Stimulated activated CD4-positive, alpha-beta T cell treated with anti-CD3 and anti-CD28 coated beads, Interleukin-4, amount 100 ng/mL, for 4 hours (primary cell): ENCODE measurements at places on chromosomes 5 and 9.

DNA sequence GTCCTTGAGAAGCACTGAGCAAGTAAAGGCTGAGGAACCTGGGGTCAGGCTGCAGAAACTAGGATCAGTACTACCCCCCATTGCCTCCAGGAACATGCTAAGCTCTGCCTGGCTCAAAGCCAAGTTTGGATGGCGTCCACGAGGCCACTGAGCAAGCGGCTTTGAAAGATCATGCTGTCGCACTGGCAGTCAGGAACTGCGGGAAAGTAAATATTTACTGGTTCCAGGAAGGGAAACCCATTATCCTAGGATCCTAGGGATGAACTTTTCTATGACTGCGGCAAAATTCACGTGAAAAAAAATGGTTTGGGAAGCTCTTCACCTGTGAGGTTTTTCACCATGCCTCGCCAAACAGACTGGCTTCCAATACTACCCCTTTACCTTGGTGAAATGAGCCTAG lies 75.3 kb upstream of the PJA2 start:
- no peak for DNase-seq

- no peak for DNase-seq
Measured at GRCh38 chr9:13088720-13089427, 190.6 kb downstream of the MPDZ start.

- no peak for DNase-seq
Measured at GRCh38 chr5:15008921-15009320, 137.3 kb upstream of the ANKH start.

DNA sequence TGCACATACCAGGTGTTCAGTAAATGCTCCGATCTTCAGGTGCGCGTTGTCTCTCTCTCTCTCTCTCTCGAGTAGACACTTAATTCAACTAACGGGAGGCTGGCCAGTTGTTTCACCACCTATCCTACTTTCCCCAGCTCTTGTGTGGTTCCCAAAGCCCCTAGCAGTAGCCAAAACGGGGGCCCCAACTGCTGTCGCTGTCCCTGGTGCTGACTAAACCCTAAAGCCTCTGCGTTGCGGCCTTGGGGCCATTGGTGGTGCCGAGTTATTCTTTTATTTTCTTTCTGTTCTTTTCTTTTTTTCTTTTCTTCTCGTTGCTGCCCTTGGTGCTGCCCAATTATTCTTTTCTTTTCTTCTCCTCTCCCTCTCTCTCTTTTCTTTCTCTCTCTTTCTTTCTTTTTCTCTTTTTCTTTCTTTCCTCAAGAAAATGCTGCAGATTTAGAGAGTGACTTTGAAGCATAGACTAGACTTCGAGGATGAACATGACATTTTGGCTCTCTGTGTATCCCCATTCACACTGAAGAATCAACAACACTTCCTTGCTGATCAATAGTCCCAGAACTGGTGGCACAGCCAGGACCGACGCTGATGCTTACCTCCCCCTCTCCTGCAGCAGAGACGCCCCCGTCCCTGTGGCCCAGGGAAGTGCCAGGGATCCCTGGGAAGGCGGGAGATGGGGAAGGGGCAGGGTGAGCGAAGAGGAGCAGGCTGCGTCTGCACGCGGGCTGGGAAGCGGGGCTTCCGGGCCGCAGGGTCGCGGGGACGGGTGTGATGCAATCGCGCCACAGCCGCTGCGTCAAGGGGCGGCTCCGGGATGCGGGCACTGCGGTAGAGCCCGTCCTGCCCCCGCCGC lies at the start of gene FBLL1:
Gene FBLL1 (plus strand): TSS at position 785 of the 853 bp plus-strand sequence. CDS start 200 bp downstream, outside the sequence.
- peak; percentile 14 for DNase-seq

DNA sequence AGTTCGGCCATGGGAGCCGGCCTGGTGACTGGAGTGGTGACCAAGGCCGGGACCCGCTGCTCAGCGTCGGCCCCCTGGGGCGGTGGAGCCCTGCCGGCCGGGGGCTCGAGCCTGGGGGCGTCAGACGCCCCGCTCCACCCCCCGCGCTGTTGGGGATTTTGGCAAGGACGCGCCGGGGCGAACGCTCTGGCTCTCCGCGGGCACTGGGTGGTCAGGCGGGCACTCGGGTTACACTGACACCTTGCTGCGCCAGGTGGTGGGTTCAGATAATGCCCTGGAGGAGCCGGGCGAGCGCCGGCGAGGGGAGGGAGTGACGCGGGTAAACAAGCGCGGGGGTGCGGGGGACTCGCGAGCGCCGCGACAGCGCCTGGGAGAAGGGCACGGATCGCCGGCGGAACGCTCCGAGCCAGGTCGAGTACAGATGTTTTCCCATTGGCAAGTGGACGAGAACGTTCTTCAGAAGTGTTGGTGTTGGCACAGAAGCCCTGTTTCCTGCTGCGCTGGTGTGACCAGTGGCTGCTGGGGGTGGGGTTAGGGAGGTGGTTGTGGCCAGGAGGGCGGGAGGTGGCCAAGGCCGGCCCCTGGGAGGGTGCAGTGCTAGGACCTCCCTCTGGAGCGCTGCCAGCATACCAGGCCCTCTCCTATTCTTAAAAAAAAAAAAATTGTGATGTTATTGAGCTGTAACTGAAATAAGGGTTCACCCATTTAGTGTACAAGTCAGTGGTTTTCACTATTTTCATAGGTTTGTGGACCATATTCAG lies 773 bp downstream of the SQSTM1 start:
- peak; percentile 77 for DNase-seq

GRCh38 chr5:14716755-14717752 lies 52.5 kb downstream of the OTULIN start:
- DNase-seq: no peak

- DNase-seq: no peak
Measured at GRCh38 chr9:106479679-106480078, 383.3 kb upstream of the ZNF462 start.

DNA sequence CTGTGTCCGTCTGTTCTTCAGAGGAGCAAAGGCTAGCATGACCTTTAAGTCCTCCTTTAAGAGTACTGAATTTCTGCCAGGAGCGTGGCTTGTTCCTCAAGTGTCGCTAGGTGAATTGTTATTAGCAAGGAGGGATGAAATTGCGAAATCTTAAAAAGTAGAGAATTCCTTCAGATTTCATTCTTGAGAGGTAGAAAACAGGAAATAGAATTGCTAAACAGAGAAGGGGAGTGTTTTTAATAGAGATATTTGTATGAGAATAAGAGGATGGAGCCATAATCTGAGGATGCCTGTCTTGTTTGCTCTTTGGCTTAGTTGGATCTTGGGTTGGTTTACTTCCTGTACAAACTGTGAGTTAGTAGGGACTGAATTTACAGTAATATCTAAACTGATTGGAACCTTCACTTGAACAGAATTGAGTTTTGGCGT lies 39.2 kb downstream of the EXOSC2 start:
- no peak for DNase-seq

DNA sequence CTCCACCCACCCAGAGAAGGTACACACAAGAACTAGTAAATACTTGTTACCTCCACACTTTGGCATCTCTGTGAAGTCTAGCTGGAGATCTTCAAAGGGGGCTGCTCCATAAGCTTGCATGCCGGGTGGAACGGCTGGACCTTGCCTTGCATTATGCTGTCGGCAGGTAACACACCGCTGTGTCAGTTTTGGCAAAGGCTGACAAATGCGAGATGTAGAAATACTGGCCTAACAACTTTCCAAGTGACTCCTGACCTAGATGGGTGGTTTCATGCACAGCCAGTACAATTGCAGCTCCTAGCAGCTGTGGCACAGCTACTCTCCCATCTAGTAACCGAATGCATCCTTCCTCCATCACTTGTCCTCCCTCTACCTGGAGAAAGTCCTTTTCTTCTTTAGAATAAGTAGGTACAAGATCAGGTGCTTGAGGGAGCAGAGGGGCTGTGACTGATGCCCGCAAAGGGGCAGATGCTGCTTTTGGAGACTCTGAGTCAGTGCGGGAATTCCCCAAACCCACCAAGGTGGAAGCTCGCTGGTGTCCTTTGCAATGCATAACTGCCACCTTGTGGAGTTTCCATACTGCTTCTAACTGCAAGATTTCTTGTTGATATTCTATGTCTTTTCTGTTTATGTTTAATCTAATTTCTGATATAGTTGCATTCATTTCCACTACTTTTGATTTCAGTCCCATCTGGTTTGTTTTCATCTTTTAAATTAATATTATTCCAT lies 78.4 kb downstream of the TMEM161B start:
- peak; percentile 45 for DNase-seq

- no peak for DNase-seq
Measured at GRCh38 chr9:110710420-110710819, 41.8 kb downstream of the MUSK start.

GRCh38 chr9:79735023-79735779 lies 163.4 kb downstream of the TLE4 start:
- no peak for DNase-seq

DNA sequence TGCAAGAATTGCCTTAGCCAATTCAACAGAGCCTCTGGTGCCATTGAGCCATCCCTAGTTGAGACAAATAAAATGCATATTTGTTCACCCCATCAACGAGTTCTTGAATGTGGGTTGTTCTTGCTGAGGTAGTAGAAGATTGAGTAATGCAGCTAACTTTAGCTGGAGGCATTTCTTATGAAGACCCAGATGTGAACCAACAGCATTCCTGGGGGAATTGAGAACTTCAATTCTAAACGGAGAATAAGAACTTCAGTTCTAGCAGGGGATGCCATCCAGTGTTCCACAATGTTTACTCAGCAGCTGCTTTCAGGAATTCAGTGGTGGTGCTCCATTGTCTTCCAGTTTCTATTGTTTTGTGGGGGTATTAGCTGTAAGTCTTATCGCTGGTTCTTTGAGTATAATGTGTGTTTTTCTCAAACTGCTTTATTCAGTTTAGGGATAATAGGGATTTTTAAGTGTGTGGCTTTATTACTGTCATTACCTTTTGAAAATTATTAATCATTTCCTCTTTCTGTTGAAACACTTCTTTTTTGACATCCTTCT lies 1968.2 kb upstream of the NUDT12 start:
- DNase-seq: no peak

- no peak for DNase-seq
Measured at GRCh38 chr5:133205204-133205603, 153.4 kb downstream of the HSPA4 start.

- no peak for DNase-seq
Measured at GRCh38 chr5:137315534-137316345, 183.4 kb downstream of the SPOCK1 start.

DNA sequence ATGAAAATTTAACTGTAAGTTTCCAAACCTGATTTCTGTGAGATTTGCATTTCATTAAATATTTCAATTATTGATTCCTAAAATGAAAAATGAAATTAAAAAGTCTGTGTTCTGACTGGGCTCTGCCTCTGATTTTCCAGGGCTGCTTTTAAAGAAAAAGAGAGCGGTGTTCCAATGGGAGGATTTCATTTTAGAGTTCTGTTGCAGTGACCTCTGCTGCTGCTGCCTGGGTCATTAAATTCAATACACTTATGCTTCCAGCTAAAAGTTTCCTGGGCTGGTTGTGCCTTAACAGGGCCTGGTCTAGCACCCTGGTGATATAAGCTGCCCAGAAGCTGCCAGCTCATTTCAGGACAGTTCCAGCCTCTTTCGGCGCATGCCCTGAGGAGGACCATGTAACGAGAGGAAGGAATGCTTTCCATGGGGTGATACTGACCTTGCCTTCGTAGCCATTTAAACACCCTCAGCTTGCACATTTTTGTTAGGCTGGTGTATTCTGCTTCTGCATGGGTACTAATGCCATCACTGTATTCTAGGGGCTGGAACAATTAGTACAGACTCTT lies 93.3 kb downstream of the TMEM174 start:
- DNase-seq: no peak

DNA sequence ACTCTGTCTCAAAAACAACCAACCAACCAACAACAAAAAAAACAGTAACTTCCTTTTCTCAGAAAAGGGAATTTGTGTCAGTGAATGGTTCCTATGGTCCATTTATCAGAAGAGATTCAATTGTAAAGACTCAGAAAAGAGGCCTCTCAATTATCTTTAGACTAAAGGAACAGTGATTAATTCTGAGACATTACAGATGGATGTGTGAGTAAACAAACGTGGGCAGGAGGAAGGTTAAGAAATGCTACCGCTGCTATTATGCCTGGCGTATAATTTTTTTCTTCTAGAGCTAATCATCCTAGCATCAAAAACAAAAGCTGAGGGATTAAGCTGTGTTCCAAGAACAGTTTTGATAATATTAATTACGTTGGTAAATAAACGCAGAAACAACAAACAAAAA lies 52.9 kb upstream of the JMY start:
- DNase-seq: no peak

- no peak for DNase-seq
Measured at GRCh38 chr9:91137391-91137790, 224.3 kb downstream of the AUH start.

DNA sequence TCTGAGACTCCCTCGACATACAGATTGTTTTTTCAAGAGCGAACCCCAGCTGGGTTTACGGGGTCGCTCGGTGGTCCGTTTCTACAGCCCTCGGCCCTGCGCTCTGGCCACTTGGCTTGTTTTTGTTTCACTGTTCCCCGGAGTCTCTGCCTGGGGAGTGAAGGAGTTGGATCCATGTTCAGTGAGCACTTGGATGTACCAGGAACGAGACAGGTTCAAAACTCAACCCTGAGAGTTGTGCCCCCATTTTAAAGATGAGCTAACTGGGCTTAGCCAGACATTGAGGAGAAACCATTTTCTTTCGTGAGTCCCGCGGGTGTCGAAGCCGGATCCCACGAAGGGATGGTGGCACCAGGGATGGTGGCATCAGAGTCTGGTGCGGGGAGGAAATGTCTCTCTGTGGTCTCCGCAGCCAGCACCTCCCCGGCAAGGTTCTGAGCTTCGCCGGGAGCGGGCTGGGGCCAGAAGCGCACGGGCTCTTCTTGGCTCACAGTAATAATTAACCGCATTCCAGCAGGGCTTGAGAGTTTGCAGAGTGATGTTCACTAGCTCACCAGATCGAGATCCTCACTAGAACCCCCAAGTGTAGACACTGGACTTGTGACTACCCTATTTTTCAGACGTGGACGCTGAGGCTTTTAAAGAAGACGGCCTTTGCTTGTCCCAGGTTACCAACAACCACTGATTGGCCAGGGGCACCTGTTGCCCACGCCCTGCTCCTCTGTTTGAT lies 1.0 kb downstream of the MSX2 start:
- no peak for DNase-seq

DNA sequence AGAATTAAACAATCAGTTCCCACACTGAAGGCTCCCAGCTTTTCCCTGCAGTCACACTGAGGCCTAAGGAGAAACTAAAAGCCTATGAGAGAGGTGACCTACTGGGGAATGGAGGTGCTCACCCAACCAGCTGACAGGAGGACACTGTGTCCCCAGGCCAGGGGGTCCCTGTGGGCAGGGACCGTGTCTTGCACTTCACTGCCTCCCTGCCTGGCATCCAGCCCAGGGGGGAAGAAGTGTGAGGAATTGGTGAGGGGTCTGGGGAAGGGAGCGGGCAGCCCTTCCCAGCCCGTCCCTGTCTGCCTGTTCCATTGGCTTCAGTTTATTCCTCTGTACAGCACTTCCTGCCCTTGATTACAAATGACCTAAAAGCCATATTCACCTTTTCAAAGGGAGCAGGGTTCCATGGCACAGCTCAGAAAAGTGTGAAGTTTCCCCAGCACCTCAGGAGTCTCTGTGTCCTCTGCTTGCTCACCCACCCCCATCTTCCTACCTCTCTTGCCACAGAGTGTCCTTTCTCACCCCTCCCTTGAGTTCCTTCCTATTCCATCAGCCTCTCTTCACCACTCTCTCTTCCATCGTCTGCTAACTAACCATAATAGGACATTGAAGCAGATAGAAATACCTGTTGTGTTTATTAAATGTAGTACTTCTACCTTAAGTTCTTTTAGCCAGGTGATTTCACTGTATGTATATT lies 12.9 kb downstream of the OTULINL start:
- DNase-seq: no peak
